ENCODE measurements at places on chromosomes 6 and 20. TPM values are rescaled to one million over a fixed set of nuclear protein-coding genes. Genes with fewer than 3 reads are reported as not detected.

DNA sequence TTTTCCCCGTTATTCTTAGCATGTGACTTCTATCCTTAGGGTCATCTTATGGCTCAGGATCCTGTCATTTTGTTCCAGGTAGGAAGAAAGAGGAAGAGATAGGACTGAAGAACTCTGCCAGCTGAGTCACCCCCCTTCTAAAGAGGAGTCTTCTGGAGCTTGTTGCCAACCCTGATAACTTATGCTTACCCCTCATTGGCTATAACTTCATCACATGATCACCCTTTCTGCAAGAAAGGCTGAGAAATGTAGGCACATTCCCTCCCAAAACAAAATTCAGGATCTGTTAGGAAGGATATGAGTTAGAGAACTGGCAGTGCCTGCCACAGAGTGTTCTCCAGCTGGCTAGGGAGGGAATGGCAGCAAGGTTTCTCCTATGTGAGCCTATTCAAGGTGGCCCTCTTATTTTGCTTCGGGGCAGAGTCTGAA is 35.6 kb downstream of the ARFGEF2 start:
- DNase-seq: no peak

The OVOL2 gene
- 23.1 TPM for total RNA-seq

DNA sequence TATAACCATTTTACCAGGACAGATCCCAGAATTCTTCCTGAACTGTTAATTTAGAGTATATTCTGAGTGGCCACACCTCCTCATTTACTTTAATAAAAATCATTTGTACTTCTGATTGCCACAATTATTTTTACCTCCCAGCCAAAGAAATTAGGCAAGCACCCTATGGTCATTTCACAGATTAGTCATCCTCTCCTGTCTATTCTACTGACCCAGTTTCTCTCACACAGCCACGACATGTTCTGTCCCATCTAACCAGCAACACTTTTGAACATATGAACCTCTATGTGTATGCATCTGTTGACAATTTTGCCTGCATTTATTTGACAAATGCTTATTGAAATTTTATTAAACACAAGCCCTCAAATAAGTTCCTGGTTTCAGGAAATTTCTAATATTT is 202.6 kb upstream of the STXBP5 start:
- DNase-seq: no peak

- no peak for DNase-seq
Measured at GRCh38 chr6:15020119-15020770, 225.6 kb upstream of the JARID2 start.

The ENPP1 gene
- total RNA-seq: 5.1 TPM

GRCh38 chr20:32628960-32629530 is 43.9 kb upstream of the NOL4L start:
- DNase-seq: no peak

The C2 gene
- 1.1 TPM for total RNA-seq

DNA sequence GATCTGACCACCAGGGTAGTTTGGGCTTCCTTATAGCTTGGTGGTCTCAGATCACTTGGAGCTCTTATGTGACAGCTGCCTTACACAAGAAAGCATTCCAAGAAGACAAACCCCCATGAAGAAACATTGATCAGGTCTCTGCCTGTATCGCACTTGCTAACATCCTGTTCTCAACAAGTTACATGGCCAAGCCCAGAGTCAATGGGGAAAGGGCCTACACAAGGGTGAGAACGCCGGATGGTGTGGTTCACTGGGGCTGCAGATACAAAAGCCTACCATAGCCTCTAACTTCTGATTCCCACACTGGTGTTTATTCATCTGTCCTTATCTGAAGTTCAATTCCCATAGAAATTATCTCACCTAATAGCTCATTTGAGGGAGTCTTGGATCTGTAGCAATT is 235.5 kb downstream of the SYNDIG1 start:
- no peak for DNase-seq

- DNase-seq: no peak
Measured at GRCh38 chr6:169887529-169888140, 136.2 kb downstream of the ERMARD start.
